RKO (cell line): ENCODE measurements at places on chromosomes 4 and X.

GRCh38 chr4:41815473-41815872, 66.9 kb upstream of the PHOX2B start:
- no peak for DNase-seq

DNA sequence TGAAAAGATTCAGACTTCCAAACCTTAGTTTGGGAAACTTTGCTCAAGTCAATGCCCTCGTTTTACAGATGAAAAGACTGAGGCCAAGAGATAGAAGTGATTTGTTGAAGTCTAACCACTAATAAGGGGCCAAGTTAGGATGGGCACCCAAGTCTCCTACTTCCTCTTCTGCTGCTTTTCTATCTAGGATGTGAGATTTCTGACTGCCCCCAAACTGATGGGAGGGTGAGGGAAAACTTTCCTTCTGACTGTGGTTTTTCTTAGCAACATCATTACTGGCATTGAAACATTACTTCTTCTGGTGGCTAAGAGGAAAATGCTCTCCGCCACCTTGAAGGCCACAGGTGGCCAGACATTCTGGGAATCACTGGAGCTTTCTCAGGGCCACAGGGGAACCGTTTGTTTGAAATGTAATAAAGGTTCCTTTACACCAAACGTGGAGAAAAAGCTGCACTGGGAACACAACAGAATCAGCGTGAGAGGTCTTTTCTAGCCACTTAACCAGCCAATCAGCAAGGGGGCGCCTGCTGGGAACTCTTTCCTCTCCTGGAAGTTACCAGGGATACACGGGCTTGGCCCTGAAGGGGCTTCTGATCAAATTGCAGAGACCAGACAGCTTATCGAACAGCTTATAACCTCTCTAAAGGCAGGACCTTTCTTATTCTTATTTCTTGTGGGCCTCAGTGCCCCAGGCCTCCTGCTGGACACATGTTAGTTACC, 115.9 kb upstream of the TEX13D start:
- DNase-seq: no peak

- no peak for DNase-seq
Measured at GRCh38 chrX:151398346-151398745, 1.3 kb downstream of the VMA21 start.

- DNase-seq: no peak
Measured at GRCh38 chr4:21722157-21722839, 226.3 kb downstream of the KCNIP4 start.

- no peak for DNase-seq
Measured at GRCh38 chr4:98560321-98560720, 98.1 kb downstream of the TSPAN5 start.

- DNase-seq: no peak
Measured at GRCh38 chr4:182569561-182569960, 326.4 kb downstream of the TENM3 start.

DNA sequence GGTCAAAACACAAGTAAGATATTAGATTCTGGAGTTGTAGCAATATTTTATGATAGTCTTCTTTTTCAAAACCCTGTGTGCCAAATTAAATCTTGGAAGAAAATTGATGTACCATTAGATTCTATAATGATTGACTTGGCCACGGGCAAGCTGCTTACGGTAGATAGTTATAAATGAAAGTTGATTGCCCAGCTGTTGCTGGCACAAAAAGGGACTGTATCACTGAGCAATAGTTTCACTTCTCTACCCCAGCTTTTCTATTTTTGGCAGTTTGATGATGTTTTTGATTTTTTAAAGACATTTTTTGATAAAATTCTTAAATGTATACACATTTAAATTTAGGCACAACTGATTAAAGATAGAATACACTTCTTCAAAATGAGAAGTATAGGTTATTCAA, 333.3 kb downstream of the TRAM1L1 start:
- DNase-seq: no peak
